Cortex of kidney (tissue), 1 donor: ENCODE measurements at places on chromosomes 2 and 18.

DNA sequence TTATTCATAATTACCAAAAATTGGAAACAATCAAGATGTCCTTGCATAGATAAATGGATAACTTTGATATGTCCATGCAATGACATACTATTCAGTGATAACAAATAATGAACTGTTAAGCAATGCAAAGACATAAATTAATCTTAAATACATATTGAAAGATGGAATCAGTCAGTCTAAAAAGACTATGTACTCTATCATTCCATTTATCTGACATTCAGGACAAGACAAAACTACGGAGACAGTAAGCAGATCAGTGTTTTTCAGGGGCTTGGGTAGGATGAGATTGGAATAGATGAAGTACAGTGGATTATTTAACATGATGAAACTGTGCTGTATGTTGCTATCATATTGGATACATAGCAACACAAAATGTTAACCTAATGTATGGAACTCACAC is 21.3 kb upstream of the ZNF804A start:
- DNase-seq, result no peak

DNA sequence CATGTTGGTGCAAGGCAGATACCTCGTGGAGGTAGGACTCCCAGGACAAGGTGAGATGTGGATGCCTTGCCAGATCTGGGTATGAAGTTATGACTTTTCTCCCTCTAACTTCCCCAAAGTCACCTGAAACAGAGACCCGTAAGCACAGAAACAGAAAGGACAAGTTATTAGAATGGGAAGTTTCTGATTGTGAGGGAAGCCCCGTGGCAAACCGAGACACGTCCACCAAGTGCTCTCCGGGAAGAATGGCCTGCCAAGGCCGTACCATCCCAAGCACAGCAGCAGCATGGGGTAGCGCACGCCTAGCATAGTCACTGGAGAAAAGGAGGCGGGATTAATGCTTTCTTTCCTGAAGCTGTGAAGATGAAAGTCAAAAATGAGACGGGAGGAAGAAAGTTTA is 110.6 kb downstream of the ZNF532 start:
- no peak for DNase-seq

GRCh38 chr2:101109451-101110118 is 41.6 kb downstream of the TBC1D8 start:
- DNase-seq, result no peak

- no peak for DNase-seq
These were observed 87.0 kb downstream of the EIPR1 start for GRCh38 chr2:3290655-3291054.

DNA sequence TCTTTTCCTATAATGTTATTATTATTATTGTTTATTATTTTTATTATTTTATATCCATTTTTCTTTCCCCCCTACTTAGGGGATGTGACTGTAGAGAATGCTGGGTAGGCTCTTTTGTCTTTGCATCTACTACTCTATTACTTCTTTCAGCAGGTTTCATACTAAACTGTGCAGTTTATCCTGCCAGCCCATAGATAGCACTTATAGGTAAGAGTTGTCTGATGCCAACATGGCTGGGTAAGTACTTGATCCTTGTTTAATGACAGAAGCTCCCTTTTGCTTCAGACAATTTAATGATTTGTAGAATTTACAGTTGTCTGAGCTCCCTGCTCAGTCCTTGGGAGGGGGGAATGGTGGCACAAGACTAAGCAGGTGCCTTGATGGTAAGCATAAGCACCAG is 262.9 kb upstream of the CDH2 start:
- DNase-seq, result no peak

DNA sequence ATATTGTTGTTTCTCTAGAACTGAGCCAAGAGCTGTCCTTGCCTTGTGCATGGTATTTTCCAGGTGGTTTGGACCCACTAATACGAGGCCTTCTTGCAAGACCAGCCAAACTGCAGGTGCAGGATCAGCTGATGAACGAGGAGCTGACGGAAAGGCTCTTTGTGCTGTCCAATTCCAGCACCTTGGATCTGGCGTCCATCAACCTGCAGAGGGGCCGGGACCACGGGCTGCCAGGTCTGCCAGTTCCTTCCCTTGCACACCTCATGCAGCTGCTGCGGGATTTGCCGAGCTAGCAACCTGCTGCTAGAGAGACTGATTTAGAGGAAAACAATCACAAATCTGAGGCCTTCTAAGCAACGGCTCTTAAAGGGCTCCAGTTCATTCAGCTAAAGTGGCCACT is 74.5 kb downstream of the TPO start:
- DNase-seq, result no peak

DNA sequence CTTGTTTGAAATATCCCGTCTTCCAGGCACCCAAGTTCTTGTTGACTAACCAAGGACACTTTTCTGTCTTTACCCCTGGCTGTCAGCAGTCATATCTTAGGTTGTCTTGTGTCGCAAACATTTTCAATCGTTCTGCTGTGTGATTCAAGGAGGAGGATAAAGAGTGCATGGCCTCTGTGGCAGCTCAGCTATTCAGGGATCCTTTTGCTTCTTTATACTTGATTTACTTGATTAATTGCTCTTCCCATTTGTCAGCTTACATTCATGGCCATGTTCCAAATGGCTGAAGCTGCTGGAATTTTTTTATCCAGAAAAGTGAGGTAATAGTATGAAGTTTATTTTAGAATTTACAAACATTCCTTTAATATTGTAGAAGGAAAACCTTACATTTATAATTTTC is 97.3 kb upstream of the FZD5 start:
- no peak for DNase-seq

DNA sequence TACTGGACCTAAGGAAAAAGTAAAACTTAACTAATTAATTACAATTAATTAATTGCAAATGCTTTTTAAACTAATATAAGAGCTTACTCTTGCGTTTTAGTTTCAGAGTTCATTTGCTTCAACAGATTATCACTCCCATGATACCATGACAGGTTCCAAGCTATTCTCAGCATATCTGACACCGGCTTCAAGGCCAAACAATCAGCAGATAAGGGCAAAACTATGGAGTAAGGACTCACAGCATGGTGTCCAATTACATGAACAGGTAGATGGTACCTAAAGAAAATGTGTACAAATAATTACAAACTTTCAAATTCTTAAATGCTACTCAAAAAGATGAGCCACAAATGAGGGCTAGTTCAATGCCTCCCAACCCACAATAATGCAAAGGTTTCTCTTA is 77.2 kb downstream of the RTTN start:
- DNase-seq, result no peak

GRCh38 chr2:8819194-8819593 is 18.2 kb downstream of the KIDINS220 start:
- no peak for DNase-seq
